GM23338 (cell line): ENCODE measurements at places on chromosomes 4 and X. TPM values are rescaled to one million over a fixed set of nuclear protein-coding genes. Genes with fewer than 3 reads are reported as not detected.

GRCh38 chrX:31367816-31368215 lies 296.0 kb upstream of the FTHL17 start:
- DNase-seq = no peak

DSPP gene
- not detected in 2 replicates for total RNA-seq

ARL9 gene
- total RNA-seq = not detected in 2 replicates

DNA sequence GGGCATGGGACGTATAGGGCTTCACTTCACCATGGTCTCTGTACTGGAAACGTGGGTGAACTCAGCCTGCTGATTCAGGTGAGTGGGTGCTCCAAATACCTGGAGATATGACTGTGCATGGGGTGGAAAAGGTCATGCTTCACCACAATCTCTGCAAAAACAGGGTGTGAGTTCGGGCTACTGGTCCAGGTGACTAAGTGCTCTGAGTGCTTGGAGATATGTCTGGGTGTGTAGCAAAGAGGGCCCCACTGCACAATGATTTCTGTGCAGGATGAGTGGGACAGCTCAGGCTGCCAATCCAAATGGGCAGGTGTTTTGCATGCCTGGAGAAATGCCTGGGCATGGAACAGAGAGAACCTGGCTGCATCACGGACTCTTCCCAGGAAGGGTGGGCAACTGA lies 11.2 kb upstream of the CPXCR1 start:
- no peak for DNase-seq

AFP gene
- 0.82 and 4.0 TPM in 2 replicates for total RNA-seq

NHSL2 gene
- 7.0 and 9.5 TPM in 2 replicates for total RNA-seq

- no peak for DNase-seq
Measured at GRCh38 chr4:85715991-85716737, 241.2 kb downstream of the ARHGAP24 start.

PAGE5 gene
- total RNA-seq = not detected in 2 replicates

DNA sequence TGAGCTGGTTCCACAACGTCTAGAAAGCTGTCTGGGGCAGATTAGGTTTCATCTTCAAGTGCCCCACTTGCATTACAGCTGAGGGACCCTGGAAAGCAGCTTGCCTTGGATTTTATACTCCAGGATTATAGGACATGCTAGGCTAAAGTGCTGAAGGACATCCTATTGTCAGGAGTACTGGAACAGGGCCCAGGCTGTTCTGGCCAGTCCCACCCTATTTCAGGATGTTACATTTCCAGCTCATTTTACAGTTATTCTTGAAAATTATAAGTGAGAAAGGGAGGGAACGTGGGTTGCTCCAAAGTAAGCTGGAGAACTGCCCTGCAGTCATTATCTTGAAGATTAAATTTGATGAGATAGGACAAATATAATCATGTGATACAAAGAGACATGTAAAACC lies 71.0 kb upstream of the UGT8 start:
- no peak for DNase-seq

DNA sequence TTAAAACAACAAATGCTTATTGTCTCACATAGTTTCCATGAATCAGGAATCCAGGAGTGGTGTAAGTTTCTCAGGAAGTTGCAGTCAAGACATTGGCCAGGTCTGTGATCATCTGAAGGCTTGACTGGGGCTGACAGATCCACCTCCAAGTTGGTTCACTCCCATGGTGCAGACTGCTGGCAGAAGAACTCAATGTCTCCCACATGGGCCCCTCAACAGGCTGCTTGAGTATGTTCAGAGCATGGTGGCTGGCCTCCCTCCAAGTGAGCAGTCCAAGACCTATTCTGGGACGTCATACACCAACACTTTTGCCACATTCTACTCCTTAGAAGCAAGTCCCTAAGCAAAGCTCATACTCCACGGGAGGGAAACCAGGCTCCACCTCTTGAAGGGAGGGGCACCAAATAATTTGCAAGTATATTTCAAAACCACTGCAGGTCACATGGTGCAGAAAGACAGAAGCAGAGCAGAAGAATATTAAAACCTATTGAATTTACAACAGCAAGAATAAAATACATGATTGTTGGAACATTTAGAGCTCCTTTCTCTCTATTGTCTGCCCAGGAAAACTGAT lies 35.3 kb downstream of the LGI2 start:
- DNase-seq = no peak

DNA sequence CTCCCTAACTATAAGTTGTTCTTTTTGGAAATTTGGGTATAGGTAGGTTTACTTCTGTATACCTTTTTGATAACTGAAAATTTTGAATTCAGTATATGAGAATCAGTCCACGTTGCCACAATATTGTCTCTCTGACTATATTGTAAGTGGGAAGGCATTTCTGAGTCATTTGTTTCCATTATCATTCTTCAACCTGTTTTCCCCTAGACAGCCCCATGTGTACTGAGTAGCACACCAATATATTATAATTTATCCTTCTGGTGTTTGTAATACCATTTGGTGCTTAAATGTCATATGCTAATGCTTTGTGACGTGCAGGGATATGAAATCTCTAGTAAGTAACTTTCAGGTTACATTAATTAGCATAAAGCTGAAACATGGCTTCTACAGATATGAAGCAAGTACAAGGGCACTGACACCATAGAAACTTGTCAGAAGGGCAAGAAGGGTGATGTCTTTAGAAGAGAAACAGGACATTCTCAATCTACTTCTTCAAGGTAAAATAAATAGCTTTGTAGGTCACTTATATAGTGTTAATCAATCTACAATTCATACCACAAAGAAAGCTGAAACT lies 27.7 kb downstream of the PAK3 start:
- no peak for DNase-seq

GCNA gene
- total RNA-seq = 1.5 and 2.7 TPM in 2 replicates

- no peak for DNase-seq
Measured at GRCh38 chr4:152696764-152697261, 17.0 kb upstream of the TMEM154 start.
